Progenitor cell of endocrine pancreas (in vitro differentiated cells): ENCODE measurements at places on chromosomes 3 and 15. TPM values are rescaled to one million over a fixed set of nuclear protein-coding genes. Genes with fewer than 3 reads are reported as not detected.

DNA sequence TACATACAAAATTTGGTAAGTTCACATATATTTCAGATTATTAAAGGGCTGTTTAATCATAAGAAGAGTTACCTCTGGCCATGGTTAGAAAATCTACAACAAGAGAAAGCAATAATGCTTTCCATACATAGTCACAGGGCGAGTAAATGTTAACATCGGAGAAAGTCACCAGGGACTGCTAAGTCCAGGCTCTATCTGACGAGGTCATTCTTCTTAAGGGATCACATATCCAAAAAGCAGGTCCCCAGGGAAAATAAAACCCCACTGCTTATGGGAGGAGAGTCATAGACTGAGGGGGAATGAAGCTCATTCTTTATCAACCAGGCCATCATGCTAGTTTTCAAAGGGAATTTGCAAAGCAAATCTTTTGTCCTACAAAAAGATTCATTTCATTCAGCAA is 3.1 kb downstream of the PCYT1A start:
- H3K4me1 ChIP-seq = peaks cover 26% of the 10 kb centered on the region
- no peak overlapping the region for H3K4me3 ChIP-seq
- no peaks in the 10 kb centered on the region for H3K27me3 ChIP-seq

GRCh38 chr3:24365168-24365567 is 129.5 kb downstream of the THRB start:
- no peak overlapping the region for H3K4me3 ChIP-seq
- DNase-seq = no peak
- H3K27me3 ChIP-seq = no peaks in the 10 kb centered on the region

The STRA6 gene
- 17.9 and 34.7 TPM in 2 replicates for total RNA-seq

The PAQR5 gene
- total RNA-seq = 12.6 and 14.6 TPM in 2 replicates
